ENCODE measurements at places on chromosomes 1 and 21.
A peak's percentile ranks its signal among the peaks of the same experiment; 100 is the strongest.

DNA sequence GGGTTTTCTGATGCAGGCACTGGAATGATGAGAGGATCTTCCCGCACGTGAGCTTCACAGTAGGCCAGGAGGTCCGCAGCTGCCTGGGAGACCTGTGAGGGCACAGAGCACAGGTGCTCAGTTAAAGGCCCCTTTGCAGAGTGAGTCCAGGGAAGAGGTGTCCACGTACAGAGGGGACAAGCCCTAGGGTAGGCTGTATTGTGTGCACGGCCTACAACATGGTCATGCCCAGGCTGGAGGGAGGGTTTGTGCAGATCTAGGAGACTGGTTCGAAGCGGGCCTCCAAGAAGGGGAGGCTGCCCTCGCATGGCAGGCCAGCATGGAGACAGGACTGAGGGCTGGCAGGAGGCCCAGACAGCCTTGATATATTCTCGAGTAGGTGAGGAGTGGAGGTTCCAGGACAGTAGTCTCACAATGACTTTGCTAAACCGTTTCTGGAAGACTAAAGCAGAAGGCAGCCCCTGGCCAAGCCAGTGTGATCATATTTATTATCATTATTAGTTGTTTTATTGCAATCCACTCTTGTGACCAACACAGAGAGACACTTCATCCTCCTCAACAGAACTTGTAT, 48.0 kb upstream of the B3GALNT2 start:
- DNase-seq, result no peak

DNA sequence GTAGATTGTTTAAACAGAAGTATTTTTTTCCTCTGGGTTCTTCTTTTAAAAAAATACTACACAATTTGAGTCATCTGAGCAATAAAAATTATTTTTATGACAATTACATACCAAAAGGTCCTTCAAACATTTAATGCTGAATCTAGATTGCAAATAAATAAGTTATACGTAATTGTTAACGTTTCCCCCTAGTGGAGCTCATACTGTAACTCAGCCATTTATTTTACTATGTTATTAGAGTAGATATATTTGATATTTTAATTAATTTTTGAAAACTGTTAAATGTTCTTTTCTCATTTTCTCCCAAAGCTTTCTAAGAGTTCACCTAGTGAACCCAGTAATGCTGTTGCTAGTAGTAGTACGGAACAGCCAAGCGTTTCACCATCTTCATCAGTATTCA, 33.5 kb downstream of the ZMYM1 start:
- DNase-seq, result no peak

DNA sequence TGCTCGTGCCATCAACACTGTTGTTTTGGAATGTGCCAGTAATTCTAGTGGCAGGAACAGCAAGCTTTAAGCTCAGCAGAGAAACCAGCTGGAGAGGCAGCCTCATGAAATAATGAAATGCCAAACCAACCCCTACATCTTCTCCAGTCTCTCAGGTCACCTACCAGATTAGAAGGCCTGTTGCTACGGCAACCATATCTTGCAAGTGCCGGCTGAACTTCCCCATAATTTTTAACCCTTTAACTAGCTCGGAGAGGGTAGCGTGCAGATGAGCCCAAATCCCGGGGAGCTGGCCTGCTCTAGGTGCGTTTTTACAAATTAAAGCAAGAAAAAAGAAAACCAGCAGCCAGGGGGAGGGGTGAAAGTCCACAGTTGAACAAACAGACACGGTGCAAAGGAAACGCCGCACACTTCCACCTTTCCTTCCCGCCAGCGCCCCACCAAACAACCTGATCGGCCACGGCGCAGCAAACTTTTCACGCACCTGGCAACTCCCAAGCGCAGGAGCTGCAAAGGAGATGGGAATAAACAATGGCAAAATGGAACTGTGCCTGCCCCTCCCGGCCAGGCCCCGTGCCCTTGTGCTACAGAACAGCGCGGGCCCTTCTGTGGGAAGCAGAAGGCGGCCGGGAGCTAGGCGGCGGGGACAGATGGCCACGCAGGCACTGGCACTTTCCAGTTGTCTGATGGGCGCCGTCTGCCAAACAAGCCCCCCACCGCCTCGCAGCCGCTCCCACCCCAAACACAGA, 50.1 kb downstream of the SSBP3 start:
- no peak for DNase-seq

DNA sequence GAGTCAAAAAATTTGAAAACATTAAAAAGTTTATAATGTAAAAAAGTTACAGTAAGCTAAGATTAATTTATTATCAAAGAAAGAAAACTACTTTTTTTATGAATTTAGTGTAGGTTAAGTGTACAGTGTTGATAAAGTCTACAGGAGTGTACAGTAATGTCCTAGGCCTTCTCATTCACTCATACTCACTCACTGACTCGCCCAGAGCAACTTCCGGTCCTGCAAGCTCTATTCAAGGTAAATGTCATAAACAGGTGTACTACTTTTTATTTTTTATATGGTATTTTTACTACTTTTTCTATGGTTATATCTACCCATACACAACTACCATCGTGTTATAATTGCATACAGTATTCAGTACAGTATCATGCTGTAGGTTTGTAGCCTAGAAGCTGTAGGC, 49.6 kb downstream of the TBX19 start:
- DNase-seq, result no peak

- DNase-seq, result no peak
Measured at GRCh38 chr1:213989002-213989855, 1.5 kb downstream of the PROX1 start.

- DNase-seq, result no peak
Measured at GRCh38 chr1:53406551-53407235, 52.5 kb upstream of the DMRTB1 start.

DNA sequence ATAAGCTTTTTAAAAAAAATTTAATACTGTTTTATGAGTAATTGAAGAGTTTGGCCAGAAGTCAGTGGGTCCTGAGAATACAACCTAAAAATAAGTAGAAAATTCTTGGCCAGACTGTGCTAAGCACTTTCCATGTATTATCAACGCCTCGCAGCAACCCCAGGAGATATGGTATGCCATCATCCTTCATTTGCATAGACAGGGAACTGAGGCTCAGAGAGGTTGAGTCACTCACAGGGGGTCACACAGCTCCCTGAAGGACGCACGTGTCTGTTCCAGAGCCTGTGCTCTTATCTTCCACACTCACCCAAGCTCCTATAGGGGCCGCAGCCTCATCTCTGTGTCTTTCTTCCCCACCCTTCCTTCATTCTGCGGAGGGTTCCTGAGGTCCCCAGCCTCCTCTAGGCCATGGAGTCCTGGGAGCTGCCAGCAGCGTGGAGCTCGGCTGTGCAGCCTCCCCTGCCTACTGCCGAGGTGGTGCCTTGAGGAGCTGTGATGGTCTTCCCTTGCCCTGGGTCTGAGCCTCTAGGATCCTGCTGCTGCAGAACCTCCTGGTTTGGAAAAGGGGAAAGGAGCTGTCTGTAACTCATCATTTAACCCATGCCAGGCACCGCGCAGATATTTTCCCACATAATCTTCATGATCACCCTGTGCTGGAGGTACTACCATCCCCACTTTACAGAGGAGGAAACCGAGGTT, 30.3 kb upstream of the ECE1 start:
- no peak for DNase-seq

DNA sequence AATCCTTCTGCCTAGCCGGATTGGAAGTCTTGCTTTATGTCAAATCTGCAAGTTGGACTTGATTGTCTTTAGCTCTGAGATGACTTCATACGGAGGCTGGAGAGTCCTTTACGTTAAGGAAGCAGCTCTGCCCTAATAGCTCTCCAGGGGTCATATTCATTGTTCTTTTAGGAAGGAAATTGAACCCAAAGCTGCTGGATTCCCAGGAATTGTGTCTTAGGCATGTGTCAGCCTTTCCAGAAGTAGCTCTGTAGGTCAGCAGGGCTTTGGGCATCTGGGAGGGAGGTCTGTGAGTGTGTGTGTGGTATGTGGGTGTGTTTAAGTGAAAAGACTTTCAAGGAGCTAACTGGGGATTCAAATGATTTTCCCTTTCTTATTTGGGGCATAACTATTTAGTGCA, 82.4 kb downstream of the ABCA4 start:
- DNase-seq, result no peak

DNA sequence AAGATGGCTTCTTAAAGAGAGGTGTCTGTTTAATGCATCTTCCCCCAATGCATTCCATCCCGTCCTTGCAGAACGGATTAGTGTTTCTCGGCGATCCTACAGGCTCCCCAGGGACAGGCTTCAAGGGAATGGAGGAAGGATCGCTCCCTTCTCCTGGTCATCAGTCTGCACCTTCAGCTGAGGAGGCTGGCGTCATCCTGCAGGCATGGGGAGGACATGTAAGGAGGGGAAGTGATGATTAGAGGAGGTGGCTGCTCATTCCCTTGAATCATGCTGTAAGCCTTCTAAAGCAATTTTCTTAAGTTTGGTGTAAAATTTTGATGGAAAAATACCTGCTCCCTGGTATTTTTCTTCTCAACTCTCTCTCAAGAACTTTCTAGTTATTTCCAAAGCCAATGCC, 603.6 kb downstream of the NPHP4 start:
- no peak for DNase-seq

DNA sequence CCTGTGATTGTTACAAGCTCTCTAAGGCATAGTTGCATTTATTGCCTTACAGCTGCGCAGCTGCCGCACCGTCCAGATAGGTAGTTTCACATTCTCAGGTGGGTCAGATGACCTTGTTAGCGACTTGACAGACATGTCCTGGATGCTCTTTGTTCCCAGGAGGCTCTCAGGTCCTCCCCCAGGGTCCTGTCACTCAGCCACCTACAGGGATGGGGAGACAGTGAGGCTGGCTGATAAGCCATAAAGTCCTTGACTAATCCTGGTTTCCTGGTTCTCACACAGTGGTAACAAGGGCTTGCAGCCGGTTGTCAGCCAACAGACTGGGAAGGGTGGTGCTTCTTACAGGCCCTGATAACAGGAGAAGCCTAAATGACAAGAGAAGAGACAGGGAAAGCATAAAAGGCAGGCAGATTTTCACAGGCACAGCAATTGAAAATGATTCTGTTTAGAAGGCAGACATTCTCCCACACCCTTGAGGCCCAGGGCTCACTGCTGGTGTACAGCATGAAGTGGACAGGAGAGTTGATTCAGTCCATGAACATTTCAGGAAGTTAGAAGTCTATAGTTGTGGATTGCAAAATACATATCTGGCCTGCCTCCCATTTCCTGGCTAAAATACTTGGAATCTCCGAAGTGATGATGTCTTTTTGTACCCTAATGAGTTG, 2.9 kb downstream of the ARF1 start:
- DNase-seq, result no peak

GRCh38 chr1:32454726-32455125, 10.1 kb upstream of the ZBTB8B start:
- peak; percentile 36 for DNase-seq

- no peak for DNase-seq
Measured at GRCh38 chr1:233689017-233689747, 75.3 kb downstream of the KCNK1 start.

GRCh38 chr1:165484532-165484931, 39.6 kb upstream of the RXRG start:
- DNase-seq, result no peak

- no peak for DNase-seq
Measured at GRCh38 chr1:82606546-82606945, 805.8 kb downstream of the ADGRL2 start.

- DNase-seq, result no peak
Measured at GRCh38 chr1:20834192-20834591, 47.1 kb upstream of the HP1BP3 start.

- DNase-seq, result no peak
Measured at GRCh38 chr1:205670611-205671430, 9.5 kb downstream of the SLC45A3 start.

DNA sequence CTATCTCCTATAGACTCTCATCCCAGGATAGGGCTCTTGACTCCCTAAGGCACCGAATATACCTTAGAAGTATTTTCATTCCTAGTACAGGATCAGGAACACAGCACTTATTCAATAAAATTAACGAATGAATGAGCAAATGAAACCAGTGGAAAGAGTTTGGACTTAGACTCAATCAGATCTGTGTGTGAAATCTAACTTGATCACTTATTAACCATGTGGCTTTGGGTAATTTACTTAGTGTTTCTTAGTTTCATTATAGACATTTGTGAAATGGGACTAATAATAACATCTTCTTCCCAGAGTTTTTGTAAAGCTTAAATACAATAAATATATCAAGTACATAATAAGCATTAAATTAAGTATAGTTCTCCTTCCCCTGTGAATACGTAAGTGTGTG, 230.1 kb downstream of the ADGRL2 start:
- DNase-seq, result no peak

GRCh38 chr1:111611986-111612385, 7.6 kb upstream of the RAP1A start:
- DNase-seq, result no peak

- no peak for DNase-seq
Measured at GRCh38 chr1:37468037-37468436, 6.3 kb upstream of the ZC3H12A start.

GRCh38 chr1:117336088-117336817, 31.0 kb upstream of the MAN1A2 start:
- DNase-seq, result peak; percentile 56

DNA sequence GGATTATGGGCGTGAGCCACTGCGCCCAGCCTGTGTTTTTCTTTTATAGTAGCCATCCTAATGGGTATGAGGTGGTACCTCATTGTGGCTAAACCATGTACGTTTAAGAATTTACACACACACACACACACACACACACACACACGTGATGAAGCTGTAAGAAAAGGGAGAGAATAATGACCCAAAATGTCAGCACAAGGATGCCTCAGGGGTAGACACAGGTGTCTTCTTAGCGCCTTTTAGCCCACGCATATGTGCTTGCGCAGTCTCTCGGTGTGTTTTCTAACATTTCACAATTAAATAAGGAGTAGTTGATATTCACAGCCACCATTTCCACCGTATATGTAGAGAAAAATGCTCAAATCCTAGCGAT, 782 bp upstream of the PFKL start:
- no peak for DNase-seq

GRCh38 chr1:37515185-37516034, 844 bp upstream of the MEAF6 start:
- no peak for DNase-seq

- no peak for DNase-seq
Measured at GRCh38 chr1:197811769-197812168, 36.5 kb upstream of the DENND1B start.

GRCh38 chr1:31013187-31013864, 52.2 kb downstream of the PUM1 start:
- peak; percentile 12 for DNase-seq

GRCh38 chr1:157139052-157139715, 989 bp upstream of the ETV3 start:
- DNase-seq, result no peak

DNA sequence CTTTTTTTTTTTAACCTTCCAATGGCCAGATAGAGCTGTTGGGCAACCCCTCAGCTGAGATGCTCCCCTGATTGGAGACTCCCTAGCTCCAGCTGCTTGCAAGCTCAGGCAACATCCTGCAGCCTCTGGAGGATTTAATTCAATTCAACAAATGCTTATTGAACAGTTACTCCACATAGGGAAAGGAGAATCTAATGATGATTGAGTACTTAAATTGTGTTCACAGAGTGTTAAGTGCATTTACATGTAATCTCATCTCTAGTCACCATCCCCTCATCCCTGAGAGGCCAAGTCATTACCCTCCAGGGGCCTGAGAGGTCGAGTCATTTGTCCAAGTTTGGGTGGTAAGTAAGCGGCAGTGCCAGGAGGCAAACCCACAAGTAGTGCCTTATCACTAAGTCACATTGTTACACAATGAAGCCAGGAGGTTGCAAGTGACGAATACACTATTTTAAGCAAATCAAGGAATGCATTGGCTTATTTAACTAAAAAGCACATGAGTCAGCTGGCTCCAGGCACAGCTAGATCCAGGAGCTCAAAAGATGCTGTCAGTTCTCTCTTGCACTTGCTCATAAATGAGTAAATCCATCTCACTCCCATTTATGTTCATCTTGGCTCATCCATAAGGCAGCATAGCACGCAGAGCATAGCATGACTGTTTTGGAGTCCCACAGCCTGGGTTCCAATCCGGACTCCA, 64.3 kb downstream of the OPTC start:
- DNase-seq, result peak; percentile 70

Measured in Ammon's horn (tissue), 1 donor.